NCI-H1694 treated with DMSO at 0.1 percent for 48 hours (cell line): ENCODE measurements at places on chromosomes 6 and 20.
A peak's percentile ranks its signal among the peaks of the same experiment; 100 is the strongest.

DNA sequence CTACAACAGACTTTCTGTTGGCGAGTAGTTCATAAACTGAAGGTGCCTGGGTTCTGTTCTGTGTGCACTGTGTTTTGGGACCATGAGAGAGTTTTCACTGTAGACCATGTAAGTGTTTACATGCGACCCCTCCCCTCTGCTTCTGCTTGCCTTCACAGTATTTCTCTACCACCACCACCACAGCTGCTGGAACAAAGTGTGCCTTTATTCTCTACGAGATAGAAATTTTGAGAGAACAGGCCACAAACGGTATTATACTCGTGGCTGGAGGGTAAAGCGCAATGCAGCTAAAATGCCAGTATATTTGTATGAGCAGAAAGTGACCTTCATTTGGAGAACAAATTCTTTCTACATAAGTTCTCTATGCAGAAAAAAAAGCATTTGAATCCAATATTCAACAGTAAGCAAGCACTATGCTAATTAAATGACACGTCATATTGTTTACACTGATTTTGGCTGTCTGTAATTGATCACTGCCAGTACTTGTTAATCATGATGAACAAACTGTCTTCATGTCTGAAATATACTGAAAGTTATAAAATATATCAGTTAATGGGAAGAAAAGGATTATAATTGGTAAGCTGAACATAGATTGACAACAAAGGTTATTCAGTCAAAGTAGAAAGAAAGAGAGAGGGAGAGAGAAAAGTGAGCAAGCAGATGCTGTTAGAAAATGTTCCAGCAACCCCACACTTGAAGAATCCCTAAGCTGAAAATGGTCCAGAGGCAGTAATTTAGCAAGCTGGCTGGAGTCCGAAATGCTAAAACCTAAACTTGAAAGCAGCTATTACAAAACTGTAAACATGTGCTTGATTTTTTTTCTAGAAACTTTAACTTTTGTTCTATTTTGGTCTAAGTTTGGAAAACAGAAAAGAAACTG, 8.8 kb downstream of the CLDN20 start:
- DNase-seq = no peak

DNA sequence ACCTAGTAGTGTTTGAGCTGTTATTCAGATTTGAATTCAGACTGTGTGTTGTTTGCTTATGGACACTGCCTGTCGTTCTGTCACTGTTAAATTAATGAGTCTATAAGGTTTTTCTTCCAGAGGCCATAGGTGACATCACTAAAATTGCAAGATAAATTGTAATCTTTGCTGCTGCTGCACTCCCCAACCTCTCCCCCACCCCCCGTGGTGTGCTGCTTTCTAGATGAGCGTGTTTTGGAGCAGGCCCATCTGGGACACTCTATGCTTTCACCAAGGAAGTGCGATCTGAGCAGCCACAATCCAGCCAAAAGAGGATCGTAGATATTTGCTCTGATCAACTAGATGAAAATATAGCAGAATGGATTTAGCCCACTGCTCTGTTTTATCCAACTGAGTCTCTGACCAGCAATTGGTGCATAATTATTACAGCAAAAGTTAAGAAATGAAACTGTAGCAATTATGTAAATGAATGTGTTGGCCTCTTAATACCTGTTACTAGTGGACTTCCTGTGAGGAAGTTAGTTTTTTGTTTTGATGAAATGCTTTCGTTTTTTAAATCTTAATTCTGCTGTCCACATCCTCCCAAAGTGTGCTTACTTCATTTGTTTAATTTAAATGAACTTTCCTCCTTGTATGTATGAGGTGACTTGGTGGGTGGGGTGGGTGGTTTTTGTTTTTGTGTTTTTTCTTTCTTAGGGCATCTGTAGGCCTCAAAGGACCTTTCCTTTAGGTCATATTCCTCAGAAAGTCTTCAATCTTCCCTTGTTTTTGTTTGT, 58.1 kb downstream of the RPRD1B start:
- no peak for DNase-seq

DNA sequence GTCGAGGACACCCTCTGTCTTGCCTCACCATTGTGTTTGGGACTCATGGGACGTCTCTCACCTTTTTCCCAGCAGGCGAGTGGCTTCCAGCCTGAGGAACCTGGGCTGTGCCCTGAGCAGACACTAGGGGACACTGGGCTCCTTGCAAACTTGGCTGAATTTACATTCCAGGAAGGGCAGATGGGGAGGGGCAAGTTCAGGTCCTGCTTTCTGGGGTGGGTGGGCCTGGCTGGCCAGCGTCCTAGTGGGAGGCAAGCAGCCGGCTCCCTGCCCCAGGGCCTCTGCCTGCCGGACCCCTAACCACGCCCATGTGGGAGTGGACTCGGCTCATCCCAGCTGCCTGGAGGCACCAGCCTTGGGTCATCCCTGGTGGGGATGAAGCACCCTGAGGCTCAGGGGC, 48.2 kb upstream of the MLN start:
- DNase-seq = peak; percentile 25

- no peak for DNase-seq
These were observed 112.2 kb downstream of the ZDHHC14 start for GRCh38 chr6:157493173-157493572.

- no peak for DNase-seq
These were observed 77.8 kb downstream of the SYCP2L start for GRCh38 chr6:10964684-10965083.

- no peak for DNase-seq
These were observed 272.7 kb upstream of the PLCB4 start for GRCh38 chr20:8796088-8796660.

DNA sequence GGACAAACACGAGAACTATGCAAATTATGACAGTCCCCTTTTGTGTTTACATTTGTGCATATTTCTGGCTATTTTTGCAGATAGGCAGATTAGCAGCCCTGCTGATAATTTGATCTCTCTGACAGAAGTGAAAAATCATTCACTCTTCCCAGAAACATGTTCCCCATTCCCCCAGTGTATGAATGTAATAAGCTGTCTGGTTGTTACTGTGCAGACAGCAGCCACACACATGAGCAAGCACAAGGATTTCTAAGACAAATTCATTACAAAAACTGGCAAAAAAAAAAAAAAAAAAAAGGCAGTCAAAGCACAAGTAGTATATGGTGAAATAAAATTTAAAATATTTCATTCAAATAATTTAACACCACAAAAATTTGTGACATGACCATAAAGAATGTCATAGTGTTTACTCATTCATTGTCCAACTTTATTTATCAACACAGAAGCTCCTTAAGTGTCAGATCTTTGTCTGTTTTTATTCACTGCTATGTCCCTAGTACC, 95.5 kb upstream of the VGLL2 start:
- DNase-seq = no peak

GRCh38 chr6:148747471-148748165, 788 bp downstream of the UST start:
- DNase-seq = no peak

GRCh38 chr6:3349388-3350251, 90.9 kb downstream of the PSMG4 start:
- no peak for DNase-seq

DNA sequence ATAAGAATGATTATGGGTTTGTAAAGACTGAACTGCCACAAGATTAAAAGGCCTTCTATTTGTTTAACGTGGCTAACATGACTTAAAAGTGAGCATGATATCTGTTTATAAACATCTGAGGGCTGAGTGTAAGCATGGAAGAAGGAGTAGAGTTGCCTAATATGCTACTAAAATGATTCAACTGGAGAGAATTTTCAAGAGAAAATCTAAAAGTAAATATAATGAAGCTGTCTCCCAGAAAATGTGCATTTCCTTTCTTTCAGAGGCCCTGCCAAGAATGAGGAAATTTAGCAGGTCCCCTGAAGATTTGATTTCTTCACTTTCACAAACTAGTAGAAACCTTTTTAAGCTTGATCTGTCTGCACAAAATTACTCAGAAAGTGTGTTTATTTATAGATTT, 4.2 kb upstream of the EYA4 start:
- no peak for DNase-seq

- no peak for DNase-seq
These were observed 24.2 kb downstream of the ISM1 start for GRCh38 chr20:13245250-13245723.

GRCh38 chr6:49739423-49739822, 4.8 kb downstream of the CRISP3 start:
- DNase-seq = no peak

- peak; percentile 13 for DNase-seq
These were observed 217.2 kb downstream of the IBTK start for GRCh38 chr6:82030301-82030700.

- no peak for DNase-seq
These were observed 119.4 kb downstream of the JARID2 start for GRCh38 chr6:15365273-15365687.

GRCh38 chr6:117548797-117549301, 53.5 kb downstream of the GOPC start:
- DNase-seq = no peak

DNA sequence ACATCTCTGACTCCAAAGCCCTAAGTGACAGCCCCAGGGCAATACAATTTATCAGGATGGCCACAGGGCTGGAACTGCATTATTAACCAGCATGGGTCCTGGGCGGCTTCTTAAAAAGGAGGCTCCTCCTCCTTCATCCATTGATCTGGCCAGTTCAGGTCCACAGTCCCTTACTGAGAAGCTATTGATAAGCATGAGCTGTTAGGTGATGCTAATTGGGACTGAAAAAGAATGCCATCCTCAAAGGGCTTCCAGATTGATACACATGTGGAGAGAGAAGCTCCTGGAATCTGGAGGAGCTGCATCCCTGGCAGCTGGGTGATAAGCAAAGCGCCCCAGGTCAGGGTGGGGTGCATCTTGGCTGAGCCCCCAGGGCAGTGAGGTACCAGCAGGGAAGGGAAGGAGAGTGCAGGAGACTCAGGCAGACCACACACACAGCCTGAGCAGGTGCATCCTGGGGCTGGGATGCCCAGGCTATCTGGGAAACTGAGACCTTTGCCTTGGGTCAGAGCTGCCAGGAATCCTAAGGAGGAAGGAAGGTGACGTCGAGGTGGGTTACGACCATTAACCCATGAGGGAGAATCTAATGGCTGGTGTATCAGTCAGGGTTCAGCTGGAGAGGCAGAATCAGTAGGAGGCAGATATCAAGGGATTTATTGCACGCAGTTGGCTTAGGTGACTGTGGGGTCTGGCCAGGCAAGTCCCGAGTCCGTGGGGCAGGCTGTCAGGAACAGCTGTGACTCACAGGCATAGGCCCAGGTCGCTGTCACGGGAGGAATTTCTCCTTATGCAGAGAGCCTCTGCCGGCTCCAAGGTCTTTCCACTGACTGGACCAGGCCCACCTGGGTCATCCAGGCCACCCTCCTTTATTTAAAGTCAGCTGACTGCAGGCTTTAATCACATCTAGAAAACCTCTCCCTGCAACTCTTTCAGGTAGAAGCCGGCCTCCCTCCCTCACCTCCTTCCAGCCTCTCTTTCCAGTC, 261.2 kb downstream of the BMP7 start:
- DNase-seq = no peak

DNA sequence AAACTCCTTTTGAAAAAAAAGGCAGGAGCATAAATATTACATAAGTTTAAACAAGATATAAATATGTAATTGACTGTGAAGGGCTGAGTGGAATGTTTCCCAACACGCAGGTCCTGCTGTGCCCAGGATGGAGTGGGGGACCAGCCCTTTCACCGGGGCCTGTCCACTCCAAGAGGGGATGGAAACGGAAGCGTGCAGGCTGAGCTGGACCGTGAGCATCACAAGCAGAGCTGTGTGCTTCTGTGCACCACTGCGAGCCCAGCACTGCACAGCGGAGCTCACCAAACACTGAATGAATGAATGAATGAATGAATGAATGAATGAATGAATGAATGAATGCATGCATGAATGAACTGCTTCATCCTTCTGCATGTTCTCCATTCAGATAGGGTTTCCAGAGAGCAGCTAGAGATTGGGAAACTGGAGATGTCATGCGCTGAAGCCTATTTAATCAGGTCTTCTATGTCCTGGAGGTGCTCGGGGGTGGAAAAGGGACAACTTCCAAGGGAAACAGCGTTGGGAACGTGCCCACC, 157.7 kb downstream of the ANKRD60 start:
- no peak for DNase-seq

GRCh38 chr6:87203448-87204023, 48.2 kb downstream of the ZNF292 start:
- no peak for DNase-seq

DNA sequence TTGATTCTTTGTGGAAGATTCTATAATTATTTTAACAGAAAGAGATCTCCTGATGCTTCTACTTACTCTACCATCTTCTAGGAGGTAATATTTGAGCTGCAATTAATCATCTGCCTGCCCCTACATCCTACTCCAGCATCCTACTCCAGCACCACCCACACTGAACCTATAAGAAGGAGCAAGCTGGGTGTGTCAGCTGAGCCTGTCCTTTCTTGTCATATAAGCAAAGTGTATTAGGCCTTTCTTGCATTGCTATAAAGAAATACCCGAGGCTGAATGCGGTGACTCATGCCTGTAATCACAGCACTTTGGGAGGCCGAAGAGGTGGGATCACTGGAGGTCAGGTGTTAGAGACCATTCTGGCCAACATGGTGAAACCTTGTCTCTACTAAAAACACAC, 84.2 kb upstream of the ARG1 start:
- DNase-seq = no peak

GRCh38 chr6:35474131-35474941, 6.1 kb downstream of the RPL10A start:
- DNase-seq = no peak

GRCh38 chr6:9292975-9293374, 857.6 kb upstream of the SLC35B3 start:
- DNase-seq = no peak

- no peak for DNase-seq
These were observed 167.5 kb downstream of the TMEM242 start for GRCh38 chr6:157155804-157156203.

- DNase-seq = no peak
These were observed 87.1 kb downstream of the TRMT6 start for GRCh38 chr20:5863040-5863833.

DNA sequence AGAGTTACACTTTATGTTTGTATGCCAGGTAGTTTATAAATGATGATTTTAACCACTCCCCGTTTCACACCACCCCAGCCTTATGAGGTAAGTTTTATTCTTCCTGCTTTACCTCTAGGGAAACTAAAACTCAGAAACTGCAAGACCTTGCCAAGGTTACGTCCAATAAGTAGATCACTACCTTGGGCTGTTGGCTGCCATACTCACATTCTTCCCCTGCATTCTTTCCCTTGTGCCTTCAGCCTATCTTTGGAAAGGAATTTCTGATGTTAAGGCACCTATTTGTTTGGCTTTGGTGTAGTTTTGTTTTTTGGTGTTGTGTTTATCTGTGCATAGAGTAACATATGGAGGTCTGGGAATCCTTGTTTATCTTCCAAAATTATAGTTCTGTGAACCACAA, 122.1 kb downstream of the UST start:
- DNase-seq = no peak
